Activated CD4-positive, alpha-beta T cell treated with anti-CD3 and anti-CD28 coated beads for 4 hours (primary cell): ENCODE measurements at places on chromosomes 11 and 22.

- no peak for DNase-seq
Observed at GRCh38 chr11:34830035-34830434, 86.1 kb downstream of the APIP start.

- no peak for DNase-seq
Observed at GRCh38 chr11:126387857-126388256, 32.4 kb downstream of the ST3GAL4 start.

DNA sequence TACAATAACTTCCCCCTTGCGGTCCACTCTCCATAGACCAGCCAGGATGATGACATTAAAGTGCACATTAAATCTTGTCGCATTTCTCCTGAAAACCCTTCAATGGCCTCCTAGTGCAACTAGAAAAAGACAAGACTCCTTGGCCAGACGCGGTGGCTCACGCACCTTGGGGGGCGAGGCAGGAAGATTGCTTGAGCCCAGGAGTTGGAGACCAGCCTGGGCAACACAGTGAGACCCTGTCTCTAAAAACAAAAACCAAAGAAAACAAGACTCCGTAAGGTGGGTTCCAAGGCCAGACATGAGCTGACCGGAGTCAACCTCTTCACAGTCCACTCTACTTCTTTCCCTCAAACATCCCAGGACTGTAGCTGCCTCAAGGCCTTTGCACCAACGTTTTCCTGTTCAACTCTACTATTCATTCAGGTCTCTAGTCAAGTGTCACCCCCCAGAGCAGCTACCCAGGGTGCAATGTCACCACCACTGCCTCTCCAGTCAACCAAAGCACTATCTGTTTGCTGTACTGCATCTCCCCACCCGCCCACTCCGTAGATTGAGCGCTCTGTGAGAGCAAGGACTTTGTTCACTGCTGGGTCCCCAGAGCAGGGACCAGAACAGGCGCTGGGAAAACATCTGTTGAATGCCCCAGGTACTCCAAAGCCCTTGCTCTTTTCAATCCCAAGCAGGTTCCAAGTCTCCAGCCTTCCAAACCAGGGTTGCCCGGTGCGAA is 739 bp downstream of the ZMAT5 start:
- DNase-seq, result no peak

- peak; percentile 56 for DNase-seq
Observed at GRCh38 chr11:2376751-2377451, at the start of gene CD81. CD81 (plus strand) TSS chr11:2377310; CDS start chr11:2377550, 240 bp downstream.

DNA sequence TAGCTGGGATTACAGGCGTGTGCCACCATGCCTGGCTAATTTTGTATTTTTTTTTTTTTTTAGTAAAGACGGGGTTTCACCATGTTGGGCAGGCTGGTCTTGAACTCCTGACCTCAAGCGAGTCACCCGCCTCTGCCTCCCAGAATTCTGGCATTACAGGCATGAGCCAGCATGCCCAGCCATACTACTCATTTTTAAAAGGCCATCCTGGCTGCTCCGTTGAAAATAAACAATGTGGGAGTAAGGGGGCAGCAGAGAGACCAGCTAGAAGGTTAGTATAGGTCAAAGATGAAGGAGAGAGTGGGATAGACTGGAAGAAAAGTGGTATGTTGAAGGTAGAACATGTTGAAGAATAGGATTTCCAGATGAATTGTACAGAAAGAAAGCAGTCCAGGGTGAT is 17.6 kb upstream of the LIN7C start:
- no peak for DNase-seq

DNA sequence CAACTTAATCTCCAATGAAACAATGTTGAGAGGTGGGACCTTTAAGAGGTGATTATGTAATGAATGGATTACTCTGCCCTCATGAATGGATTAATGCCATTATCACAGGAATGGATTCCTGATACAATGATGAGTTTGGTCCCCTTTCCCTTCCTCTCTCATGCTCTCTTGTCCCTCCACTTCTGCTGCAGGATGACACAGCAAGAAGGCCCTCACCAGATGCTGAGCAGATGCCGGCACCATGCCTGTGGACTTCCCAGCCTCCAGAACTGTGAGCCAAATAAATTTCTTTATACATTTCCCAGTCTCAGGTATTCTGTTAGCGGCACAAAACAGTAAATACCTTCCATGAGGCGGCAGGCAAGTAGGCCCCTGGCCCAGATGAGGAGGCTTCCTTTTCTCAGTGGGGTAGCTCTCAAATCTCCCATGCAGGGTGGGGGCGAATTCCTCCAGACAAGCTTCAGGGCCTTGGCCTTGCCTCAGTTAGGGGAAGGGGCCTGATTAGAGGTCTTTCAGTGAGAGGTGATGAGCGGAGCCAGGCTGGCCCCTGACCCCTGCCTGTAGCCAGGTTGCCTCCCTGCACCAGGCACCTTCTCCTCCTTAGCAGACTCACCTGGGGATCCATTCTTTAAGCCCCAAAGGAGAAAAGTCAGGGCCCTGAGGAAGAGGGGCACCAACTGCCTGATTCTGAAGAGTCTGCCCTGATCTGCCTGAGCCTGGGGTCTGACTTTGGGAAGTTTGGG is 86.0 kb downstream of the RRM1 start:
- DNase-seq, result no peak

DNA sequence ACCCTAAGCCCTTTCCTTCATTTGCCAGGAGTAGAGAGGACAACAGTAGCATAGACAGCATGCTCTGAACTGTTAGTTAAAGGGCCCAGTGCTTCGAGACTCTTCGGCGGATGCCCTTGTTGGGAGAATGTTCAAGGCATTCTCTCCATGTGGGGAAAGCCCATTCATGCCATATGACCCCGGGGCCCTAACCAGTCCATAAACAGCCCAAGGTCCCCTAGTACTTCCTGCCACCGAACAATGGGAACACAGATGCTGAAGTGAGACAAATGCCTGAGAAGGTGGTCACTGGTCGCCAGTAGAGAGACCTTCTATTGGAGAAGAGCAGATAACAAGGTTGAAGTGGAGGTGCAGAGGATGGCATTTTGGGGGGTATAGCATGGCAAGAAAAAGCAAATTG is 80.7 kb downstream of the FLI1 start:
- no peak for DNase-seq

GRCh38 chr11:66321606-66322005 is 4.8 kb upstream of the CD248 start:
- DNase-seq, result no peak

- no peak for DNase-seq
Observed at GRCh38 chr11:80900265-80900664, 1459.4 kb upstream of the TENM4 start.

GRCh38 chr22:48208894-48209293 is 1446.4 kb downstream of the TBC1D22A start:
- no peak for DNase-seq

DNA sequence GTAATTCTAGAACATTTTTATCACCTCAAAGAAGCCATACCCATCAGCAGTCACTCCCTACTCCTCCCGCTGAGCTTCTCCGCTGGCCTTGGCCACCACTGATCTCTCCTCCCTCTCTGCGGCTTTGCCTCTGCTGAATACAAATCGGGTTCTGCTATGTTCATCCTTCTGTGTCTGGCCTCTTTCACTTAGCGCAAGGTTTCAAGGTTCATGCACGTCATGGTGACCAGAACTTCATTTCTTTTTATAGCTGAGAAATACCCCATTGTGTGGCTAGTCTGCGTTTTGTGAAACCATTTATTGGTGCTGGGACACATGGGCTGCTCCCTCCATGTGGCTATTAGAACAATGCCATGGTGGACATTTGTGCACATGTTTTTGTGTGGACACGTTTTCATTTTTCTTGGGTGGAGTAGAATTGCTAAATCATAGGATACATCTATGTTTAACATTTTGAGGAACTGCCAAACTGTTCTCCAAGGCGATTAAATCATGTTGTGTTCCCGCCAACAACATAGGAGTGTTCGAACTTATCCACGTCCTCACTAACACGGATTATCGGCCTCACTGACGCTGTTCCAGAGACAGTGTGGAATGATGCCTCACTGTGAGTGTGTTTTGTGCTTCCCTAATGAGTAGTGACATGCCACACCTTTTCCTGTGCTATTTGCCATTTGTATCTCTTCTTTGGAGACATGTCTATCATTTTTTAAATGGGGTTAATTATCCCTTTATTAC is 24.2 kb upstream of the KRTAP5-6 start:
- no peak for DNase-seq

DNA sequence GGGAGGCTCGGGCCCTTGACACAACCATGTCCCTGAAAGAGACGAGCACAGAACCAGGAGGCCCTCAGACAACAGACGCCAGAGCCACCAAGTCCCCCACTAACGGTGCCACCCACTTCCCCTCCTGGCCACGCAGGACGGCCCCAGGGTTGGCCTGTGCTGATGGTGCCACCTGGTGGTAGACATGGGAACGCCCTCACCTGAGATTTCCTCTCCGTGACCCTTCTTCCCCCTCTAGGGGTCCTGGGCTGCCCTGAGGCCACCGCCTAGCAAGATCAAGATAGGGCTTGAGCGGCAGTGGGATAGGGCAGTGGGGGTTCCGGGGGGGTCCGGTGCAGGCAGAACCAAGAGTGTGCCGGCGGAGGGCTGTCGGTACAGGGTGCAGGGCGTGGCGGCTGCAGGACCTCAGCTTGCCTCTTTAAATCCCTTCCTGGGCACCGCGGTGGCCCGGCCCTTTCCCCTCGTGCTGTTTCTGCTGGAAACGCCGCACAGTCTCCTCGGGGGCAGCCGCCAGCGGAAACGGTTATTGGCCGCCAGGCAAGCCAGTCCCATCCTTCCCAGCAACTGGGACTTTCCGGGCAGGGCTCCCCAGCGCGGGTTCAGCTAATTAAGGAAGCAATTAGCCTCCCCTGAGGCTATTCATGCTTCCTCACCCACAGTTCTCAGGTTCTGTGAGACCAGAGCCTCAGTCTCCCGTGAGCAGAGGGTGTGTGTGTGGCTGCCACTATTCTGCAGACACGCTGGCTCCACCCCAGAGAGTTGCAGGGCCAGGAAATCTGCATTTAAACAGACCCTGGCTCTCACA is 5.5 kb upstream of the NFAM1 start:
- DNase-seq, result peak; percentile 90

DNA sequence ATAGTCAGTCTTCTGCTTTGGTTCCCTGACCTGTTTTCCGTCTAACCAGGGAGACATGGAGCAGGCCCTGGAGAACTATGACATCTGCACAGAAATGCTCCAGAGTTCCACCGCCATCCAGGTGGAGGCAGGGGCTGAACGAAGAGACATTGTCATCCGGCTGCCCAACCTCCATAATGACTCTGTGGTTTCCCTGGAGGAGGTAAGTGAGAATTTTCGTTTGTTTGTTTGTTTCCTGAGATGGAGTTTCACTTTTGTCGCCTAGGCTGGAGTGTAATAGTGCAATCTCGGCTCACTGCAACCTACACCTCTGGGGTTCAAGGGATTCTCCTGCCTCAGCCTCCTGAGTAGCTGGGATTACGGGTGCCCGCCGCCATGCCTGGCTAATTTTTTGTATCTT is 52.9 kb downstream of the CABIN1 start:
- no peak for DNase-seq
